ENCODE measurements at places on chromosomes 11 and 22. TPM values are rescaled to one million over a fixed set of nuclear protein-coding genes. Genes with fewer than 3 reads are reported as not detected.

Gene ZNF280B
- 2.1 TPM for total RNA-seq

GRCh38 chr11:47928426-47928825 lies 51.9 kb upstream of the PTPRJ start:
- no peak overlapping the region for H3K27ac ChIP-seq
- H3K4me3 ChIP-seq: no peak overlapping the region
- DNase-seq: no peak
- peaks cover 27% of the 10 kb centered on the region for H3K4me1 ChIP-seq

DNA sequence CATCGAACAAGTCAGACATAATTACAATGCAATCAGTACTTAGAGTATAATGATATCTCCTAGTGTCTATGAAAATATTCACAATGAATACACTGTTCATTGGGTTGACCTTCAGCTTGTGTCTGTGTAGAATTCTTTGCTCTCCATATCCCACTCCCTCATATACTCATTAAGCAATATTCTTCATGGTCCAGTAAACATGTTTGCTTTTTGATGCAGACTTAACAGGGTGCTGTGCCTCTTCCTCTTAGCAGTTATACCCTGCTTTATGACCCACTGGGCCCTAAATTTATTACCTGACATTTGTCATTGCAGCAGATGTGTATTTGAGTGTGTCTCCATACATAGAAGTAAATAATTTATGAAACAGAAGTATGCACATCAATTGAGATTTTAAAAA lies 352.5 kb upstream of the CCDC179 start:
- no peak overlapping the region for H3K4me3 ChIP-seq
- H3K27me3 ChIP-seq: no peaks in the 10 kb centered on the region
- no peaks in the 10 kb centered on the region for H3K36me3 ChIP-seq

DNA sequence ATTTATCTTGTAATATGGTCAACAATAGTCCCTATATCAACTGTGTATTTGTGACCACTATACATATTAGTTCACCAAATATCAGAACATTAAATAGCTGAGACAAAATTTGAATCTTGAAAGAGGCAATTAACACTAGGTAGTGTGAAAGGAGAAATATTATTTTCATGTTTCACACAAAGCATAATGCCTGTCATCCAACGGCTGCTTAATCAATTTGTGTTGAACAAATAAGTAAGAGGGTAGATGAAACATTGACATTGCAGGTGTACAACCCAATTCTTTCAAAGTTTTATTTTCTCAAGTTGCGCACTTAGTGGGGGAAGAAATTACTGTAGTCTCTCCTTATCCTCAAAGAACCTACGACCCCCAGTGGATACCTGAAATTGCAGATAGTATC lies 3.4 kb upstream of the OR8I2 start:
- no peaks in the 10 kb centered on the region for H3K4me1 ChIP-seq
- H3K4me3 ChIP-seq: no peak overlapping the region
- no peaks in the 10 kb centered on the region for H3K36me3 ChIP-seq
- no peaks in the 10 kb centered on the region for H3K27me3 ChIP-seq

- DNase-seq: no peak
- no peaks in the 10 kb centered on the region for H3K4me1 ChIP-seq
- H3K27ac ChIP-seq: no peak overlapping the region
- H3K27me3 ChIP-seq: no peaks in the 10 kb centered on the region
Observed at GRCh38 chr11:17745023-17745772, 10.6 kb downstream of the KCNC1 start.

Gene MTFP1
- 10.5 TPM for total RNA-seq

Gene TRIM49D2
- not detected for total RNA-seq

GRCh38 chr11:23041001-23041503 lies 180.8 kb upstream of the CCDC179 start:
- no peak for DNase-seq
- no peaks in the 10 kb centered on the region for H3K36me3 ChIP-seq
- H3K27ac ChIP-seq: no peak overlapping the region
- no peak overlapping the region for H3K4me3 ChIP-seq

DNA sequence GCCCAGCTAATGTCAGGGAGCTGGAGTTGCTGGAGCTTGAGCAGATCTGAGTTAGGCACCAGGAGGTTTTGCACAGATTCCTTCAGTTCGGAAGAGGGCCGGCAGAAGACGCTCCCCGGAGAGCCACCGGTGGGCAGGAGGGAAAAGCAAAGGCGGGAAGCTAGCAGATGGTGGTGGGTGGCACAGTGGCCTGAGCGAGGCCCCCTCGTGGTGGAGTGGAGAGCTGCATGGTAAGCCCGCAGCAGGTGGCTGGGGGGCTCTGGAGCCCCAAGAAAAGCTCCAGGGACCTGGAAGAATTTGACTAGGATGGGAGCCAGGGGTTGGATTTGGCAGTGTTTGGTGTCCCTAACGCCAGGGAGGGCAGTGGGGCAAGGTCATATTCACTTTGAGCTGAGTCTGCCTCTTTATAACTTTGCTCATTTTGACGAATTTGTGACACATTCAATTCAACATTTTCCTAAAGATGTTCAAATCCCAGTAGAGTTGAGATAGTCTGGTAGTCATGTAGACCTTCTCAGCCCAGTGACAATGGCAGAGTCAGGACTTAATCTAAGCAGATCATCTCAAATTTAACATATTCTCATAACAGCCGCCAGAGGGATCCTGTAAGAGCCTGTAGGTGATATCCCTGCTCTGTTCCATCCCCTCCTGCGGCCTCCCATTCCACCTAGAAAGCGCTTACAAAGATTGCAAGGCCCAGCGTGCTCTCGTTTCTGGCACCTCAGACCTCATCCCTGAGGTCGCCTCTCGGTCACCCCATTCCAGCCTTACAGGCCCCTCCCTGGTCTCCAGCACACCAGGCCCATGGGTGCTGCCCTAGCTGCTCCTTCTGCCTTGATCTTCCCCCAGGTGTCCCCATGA lies 57.9 kb downstream of the TRIM29 start:
- H3K4me3 ChIP-seq: no peak overlapping the region
- no peaks in the 10 kb centered on the region for H3K36me3 ChIP-seq
- no peaks in the 10 kb centered on the region for H3K4me1 ChIP-seq
- H3K27me3 ChIP-seq: peaks cover 25% of the 10 kb centered on the region
- DNase-seq: no peak

GRCh38 chr22:32846780-32847491 lies 45.4 kb downstream of the TIMP3 start:
- H3K27me3 ChIP-seq: no peaks in the 10 kb centered on the region
- no peak overlapping the region for H3K27ac ChIP-seq
- no peaks in the 10 kb centered on the region for H3K36me3 ChIP-seq
- peaks cover 2% of the 10 kb centered on the region for H3K4me1 ChIP-seq
- H3K4me3 ChIP-seq: no peak overlapping the region

Gene APOL5
- total RNA-seq: not detected
